Stimulated activated CD8-positive, alpha-beta memory T cell treated with anti-CD3 and anti-CD28 coated beads, Interleukin-15, amount 100 ng/mL, for 1 hour (primary cell): ENCODE measurements at places on chromosomes 1 and 21.

- no peak for DNase-seq
These were observed 84.1 kb downstream of the EVA1C start for GRCh38 chr21:32496568-32496967.

DNA sequence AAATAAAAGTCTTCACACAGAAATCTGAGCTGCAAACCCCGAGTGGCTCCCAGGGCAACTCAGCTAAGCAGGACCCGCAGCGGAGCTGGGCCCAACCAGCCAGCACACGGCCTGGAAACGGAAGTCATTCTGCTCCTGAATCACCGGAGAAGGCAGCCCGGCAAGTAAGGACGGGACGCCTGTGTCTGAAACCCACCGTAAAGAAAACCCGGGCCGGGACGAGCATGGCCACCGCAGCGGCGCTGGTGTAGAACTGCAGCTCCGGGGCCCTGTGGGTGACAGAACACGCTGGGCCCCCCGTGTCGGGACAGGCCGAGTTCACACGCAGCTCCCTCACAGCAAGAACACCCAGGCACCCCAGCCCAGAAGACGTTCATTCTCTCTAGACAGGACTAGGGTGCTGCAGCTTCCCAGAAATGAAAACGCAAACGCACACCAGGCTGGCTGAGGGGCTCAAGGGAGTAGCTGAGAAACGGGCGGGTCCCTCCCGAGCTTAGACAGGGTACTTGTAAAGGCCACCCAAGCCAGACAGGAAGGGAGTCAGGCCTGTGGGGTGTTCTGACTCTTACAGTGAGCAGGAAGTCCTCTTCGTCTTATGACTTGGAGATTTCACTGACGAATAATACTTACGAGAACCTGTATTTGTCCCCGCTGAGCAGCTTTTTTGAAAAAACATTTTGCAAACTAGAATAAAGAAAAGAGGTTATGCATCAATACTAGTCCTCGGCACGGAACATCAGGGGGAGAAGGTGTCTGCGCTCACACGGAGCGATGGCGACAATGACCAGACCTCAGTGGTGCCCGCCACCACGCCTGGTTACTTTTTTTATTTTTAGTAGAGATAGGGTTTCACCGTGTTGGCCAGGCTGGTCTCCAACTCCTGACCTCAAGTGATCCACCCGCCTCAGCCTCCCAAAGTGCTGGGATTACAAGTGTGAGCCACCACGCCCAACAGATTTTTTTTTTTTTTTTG is 10.9 kb upstream of the CDK11B start:
- no peak for DNase-seq

GRCh38 chr1:71557138-71557537 is 476.3 kb upstream of the ZRANB2 start:
- DNase-seq: no peak

DNA sequence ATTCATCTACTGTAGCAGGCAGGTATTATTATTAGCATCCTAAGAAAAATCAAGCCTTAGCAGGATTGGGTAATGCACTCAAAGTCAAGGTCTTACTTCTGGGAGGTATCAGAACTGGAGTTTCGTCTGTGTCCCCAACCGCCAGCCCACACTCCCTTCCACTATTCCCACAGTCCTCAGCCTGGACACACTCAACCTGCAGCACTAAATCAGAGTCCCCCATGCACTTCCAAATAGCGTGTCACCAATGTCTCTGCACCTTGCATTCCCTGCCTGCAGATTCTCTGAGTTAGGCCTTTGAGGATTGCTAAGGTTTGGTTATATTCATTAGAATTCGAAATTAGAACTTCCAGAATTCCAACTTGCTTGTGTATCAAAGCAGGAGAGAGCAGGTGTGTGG is 3.9 kb downstream of the LYPD8 start:
- DNase-seq: no peak

DNA sequence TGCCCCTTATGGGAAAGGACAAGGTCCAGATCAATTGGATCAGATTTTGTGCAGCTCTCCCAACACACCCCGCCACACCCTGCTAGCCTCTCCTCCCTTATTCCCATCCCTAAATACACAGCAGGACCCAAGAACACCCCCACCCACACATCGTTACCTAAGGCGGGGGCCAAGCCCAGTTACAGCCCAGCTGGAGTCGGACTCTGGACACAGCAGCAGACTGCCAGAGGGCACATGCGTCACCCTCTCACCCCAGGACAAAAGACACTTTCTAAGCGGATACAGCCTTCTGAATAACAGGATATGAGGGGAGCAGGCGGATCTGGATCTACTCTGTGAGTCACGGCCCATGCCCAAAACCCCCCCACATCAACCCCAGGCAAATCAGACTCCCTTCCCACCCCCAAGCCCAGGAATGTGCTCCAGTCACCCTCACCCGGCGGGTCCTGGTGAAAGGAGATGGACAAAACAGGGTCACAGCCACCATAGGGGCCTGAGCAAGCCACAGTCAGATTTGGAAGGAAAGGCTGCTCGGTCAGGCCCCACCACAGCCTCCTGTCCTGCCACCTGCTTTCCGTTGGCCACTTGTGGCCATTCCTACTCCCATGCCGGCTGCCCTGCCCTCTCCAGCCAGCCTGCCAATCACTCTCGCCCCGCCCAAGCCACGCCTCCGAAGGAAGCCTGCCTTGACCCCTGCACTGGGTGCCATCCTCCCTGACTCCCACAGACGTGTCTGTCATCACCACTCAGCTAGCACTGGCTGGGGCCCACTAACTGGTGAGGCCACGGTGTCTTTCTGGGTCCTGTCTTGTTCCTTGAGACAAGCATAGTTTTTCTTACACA is 4.0 kb downstream of the S100A16 start:
- DNase-seq: no peak

GRCh38 chr1:40636777-40637176 is 28.7 kb downstream of the RIMS3 start:
- DNase-seq: no peak

DNA sequence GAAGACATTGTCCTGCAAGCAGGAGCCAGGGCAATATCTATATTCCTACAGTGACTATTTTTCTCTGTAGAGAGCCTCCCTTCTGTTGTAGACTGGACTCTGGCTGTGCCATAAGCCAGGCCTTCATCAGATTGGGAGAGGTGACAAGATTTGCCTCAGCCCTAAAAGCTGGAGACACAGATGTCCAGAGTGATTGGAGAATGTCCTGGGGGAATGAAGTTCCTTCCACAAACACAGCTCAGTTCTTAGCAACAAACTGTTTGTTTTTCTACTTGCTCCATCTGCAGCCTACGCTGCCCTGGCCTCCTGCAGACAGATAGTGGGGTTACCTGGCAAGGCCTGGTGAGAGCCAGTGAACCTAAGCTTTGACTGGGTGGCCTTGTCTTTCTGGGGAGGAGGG is 29.9 kb upstream of the SNX27 start:
- DNase-seq: no peak

GRCh38 chr1:1921459-1921862 is 2.4 kb upstream of the TMEM52 start:
- no peak for DNase-seq

- DNase-seq: no peak
These were observed 6.0 kb downstream of the TFF1 start for GRCh38 chr21:42360317-42360716.

DNA sequence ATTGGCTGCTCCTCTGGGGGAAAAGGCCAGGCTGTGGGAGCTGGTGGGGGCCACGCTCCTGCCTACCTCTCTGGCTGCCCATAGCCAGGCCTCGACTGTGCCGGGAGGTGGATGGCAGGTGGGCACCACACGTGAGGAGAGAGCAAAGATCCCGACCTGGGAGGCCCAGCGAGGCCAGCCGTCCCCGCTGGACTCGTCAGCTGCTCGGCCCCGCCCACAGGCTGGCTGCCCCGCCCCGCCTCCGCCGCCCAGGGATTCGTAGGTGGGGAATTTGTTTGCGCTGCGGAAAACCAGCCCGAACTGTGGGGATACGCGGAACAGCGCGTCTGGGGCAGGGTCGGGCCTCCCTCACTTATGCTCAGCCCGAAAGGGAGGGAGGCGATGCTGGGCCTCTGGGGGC is 31.7 kb downstream of the TP73 start:
- no peak for DNase-seq

DNA sequence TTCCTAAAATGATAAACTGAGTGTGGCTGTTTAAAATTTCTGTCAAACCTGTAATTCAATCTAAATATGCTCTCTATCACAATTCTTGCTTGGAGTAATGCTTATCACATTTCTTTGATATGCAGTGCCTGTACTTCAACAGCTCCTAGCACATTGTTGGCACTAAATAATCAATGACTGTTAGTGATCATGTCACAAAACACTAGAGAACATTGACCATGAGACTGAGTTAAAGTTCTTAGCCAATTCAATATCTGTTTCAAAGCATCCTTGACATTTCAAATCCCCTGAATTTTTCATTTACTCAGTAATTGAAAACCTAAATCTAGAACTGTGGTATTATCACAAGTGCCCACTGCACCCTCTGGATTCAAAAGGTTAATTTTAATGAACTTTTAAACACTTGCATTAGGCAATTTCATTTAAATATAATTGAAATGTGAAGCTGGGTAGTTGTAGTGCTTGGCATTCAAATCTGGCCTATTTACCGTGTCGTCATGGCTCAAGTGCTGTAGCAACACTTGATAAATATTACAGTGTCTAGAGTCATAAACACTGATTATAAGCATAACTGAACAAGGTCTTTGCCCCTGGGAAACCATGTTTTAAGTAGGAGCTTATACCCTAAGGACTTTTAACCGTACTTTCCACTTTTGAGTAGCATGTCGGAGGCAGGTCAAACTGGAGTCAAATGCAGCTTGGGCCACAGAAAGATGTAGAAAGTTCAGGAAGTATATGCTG is 143.6 kb downstream of the LRRC7 start:
- DNase-seq: no peak

DNA sequence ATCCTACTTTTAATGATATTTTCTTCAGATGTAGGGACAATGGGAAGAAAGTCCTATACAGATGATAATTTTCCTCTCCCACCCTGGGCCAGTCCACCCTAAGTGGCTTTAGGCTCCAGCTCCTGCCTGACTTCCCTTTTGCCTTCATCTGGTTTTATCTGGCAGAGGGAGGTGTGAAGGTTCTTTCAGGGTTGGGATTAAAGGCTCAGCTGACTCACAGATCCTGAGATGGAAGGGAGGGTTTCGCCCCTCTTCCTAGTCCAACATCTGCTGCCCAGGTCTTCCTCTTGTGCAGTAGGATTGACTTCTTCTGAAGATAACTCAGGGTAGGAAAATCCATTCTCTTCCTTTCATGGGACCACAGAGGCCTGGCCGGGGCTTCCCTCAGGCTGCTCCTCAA is 362.4 kb upstream of the KAZN start:
- DNase-seq: no peak

- no peak for DNase-seq
These were observed 46.0 kb downstream of the KCNK2 start for GRCh38 chr1:215128504-215128903.
